ENCODE measurements at places on chromosomes 11 and 22.

DNA sequence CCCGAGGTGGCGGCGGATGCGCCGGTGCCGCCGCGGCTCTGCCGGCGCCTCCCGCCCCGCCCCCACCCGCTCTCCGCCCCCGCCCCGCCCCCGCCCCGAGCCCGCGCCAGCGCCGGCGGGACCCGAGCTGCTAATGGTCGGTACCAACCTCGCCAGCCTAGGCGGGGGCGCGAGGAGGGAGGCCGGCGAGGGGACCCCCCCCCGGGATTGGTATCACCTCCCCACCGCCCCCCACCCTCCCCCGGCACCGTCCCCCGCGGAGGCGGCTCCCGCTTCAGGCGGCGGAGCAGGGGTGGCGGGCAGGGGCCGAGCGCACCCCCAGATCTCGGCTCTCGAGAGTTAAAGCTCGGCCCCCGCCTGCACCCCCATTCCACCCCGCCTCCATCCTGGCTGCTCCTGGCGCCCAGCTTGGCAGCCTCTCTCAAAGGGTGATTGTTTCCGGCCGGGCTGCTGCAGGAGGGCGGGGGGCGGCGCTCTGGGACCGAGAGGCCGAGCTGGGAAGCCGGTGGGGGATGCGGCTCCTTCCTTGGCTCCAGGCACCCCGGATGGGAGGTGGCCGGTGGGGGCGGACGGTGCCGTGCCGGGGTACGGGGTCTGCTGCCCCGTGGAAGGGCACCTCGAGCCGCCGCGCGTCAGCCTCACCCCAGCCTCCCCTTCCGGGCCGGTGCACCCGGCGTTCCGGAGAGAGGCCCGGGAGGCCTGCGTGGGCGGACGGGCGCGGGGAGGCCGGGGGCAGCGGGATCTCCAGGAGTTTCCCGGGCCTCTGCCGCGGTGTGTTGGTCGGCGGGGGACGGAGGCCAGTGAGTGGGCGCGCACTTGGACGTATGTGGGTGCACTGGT is at the start of gene B3GAT1:
Gene B3GAT1 (minus strand): TSS at position 40 of the 840 bp plus-strand sequence. CDS start 24,583 bp downstream, outside the sequence.
- no peak for DNase-seq

DNA sequence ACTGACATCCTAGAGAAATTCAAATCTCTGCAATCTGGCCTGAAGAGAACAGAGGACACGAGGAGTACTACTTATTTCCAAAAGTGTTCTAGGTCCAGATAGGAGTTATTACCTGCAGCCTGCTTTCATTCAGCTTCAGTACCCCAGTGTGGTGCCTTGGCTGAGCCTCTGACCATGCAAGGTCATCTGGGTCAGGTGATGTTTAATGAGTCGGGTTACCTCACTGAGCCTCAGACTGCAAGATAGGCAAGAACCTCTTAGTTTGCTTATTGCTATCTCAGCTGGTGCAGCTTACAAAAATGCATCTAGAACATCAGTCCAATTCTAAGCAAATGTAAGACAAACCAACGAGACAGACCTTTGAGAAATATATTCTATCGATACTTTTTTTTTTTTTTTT is 9.5 kb upstream of the NF2 start:
- DNase-seq, result no peak

DNA sequence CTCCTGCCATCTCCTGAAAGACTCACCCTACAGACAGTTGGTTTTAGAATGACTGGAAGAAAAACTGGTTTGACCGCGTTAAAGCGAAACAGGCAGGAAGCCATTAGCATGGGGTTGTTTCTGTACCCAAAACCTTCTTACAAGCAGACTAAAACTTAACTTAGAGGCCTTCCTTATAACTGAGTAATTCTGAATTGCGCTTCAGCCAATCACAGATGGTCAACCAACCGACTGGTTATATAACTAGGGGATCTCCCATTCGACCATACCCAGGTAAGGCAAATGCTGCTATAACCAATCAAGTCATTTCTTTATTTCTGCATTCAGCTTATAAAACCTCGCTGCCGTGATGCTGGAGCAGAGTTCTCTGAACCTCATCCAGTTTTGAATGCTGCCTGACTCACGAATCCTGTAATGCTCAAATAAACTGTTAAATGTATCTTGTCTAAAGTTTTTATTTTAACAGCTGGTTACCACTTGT is 87.8 kb upstream of the DRD2 start:
- no peak for DNase-seq

DNA sequence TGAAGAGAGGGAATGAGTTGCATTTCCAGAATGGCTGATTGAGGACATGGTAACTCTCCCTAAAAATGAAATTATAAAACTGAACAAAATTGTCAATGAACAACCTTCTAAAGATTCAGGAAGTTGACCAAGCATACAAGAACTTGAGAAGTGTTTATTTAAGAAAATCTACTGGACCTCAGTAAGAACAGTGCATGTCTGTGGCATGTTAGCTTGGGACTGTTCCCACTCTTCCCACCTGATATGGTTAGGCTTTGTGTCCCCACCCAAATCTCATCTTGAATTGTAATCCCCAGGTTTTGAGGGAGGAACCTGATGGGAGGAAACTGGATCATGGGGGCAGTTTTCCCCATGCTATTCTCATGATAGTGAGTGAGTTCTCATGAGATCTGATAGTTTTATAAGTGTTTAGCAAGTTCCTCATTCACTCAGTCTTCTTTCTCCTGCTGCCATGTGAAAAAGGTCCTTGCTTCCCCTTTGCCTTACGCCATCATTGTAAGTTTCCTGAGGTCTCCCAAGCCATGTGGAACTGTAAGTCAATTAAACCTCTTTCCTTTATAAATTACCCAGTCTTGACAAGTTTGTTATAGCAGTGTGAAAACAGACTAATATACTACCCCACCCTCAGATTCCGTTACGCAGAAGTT is 15.4 kb downstream of the MS4A13 start:
- DNase-seq, result no peak

DNA sequence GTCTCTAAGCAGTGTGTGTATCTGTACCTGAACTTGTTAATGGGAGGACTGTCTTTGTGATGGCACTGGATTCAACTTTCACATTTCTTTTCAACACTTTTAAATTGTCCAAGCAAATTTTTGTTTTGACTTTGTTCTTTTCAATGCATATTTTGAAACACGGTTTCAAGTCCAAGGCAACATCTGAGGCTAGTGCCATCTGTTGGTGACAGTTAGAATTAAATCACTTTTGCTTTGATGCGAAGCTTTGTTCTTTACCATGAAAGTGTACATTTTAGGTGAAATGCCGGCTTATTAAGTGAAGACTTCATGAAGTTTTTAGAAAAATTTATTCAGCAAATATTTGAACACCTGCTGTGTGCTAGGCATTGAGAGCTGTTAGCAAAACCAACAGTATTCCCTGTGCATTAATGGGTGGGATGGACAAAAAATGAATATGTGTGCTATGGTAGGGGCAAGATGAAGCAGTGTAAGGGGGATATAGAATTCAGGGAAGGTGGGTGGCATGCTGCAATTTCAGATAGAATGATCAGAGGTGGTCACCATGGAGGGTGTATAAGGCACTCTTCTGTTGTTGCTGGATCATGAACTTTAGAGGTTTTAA is 70.2 kb downstream of the DDX10 start:
- DNase-seq, result no peak

- DNase-seq, result no peak
These were observed 73.8 kb downstream of the FAM76B start for GRCh38 chr11:95715777-95716241.

DNA sequence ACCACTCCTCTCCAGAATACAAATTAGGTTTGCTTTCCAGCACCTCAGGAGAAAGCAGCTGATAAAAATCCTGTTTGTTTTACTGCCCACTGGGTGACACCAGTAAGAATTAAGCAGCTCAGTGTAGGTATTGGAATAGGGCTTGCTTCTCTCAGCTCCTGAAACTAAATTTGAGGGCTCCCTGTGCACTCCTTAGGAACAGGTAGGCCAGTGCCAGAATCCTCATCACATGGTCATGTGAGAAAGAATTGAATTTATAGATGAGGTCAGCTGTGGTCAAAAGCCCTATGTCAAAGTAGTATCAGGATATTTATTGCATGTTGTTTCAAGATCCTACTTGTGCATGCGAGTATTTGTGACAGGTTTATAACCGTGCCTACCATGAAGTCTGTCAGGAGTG is 1.0 kb downstream of the PRSS23 start:
- no peak for DNase-seq

- peak; percentile 81 for DNase-seq
These were observed 19.2 kb upstream of the PLET1 start for GRCh38 chr11:112279901-112280267.

DNA sequence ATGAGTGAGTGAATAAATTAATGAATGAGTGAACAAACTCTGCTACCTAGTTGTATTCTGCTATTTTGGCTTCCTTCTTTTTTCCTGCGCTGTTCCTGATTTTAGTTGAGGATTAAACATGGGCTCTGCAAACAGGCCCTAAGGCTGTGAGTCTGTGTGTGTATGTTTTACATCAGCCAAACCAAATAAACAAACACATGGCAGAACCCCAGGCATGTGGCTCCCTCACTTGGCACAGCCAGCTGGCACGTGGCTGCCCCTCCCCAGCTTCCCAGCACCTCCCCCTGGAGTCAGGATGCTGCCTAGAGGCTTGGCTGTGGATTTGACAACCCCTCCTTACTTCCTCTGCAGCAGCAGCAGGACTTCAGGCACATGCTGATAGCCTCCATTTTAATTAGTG is 593.2 kb downstream of the INSC start:
- no peak for DNase-seq

- DNase-seq, result no peak
These were observed 24.1 kb upstream of the POGLUT3 start for GRCh38 chr11:108522318-108522717.

- no peak for DNase-seq
These were observed 42.9 kb downstream of the PC start for GRCh38 chr11:66915046-66915832.

- DNase-seq, result no peak
These were observed 3.5 kb downstream of the PLXNB2 start for GRCh38 chr22:50303848-50304527.

GRCh38 chr22:22761963-22762772 is 117.8 kb downstream of the GGTLC2 start:
- peak; percentile 16 for DNase-seq

- DNase-seq, result no peak
These were observed 37.8 kb upstream of the SORL1 start for GRCh38 chr11:121414141-121414913.

DNA sequence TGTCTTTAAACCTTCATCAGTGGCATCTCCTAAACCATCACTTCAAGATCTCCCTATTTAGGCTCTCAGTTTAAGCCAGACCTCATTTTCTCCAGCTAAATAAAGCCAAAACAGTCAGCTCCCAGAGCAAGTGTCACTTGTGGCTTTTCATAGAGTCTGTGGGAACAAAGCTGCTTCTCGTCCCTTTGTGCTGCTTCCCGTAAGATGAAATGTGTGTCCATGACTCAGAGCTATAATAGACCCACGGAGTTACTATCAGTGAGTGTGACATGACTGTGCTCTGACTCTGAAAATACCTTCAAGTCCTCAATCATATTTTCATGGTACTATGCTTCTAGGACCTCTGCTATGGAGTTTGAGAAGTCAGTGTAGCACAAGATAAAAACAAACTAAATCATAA is 57.3 kb upstream of the SLN start:
- no peak for DNase-seq

- DNase-seq, result no peak
These were observed 347.3 kb downstream of the SOX6 start for GRCh38 chr11:16009021-16009420.

GRCh38 chr11:68658097-68658496 is 26.2 kb upstream of the GAL start:
- DNase-seq, result no peak

DNA sequence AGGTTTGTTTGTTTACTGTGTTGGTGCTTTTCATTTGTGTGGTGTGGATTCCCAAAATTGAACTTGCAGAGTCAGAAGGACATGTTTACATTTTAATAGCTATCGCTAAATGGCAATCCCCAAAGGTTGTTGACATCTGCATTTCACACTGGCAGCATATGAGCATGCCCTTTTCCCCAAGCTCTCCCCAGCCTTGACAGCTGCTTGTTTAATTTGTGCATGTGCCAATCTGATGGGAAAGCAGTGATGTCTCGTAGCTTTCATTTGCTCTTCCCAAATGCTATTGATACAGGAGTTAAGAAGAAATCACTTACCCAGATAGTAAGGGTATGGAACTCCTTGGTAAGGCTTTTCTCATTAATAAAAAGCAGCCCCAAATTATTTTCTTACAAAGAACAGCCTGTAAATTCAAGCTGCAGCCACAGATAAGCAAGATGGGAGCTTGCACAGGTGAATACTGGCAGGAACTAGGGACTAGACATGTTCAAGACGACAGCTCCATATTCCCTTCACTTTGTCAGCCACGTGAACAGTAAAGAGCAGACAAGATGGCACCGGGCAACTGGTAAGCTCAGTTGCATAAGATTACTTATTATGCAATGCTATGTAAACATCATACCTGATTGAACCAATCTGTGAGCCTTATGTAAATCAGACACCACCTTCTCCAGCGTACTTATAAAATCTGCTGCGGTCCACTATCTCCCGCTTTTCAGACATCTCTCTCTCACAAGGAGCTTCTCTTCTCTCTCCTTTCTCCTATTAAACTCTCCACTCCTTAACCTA is 87.4 kb downstream of the IGLL5 start:
- DNase-seq, result no peak

DNA sequence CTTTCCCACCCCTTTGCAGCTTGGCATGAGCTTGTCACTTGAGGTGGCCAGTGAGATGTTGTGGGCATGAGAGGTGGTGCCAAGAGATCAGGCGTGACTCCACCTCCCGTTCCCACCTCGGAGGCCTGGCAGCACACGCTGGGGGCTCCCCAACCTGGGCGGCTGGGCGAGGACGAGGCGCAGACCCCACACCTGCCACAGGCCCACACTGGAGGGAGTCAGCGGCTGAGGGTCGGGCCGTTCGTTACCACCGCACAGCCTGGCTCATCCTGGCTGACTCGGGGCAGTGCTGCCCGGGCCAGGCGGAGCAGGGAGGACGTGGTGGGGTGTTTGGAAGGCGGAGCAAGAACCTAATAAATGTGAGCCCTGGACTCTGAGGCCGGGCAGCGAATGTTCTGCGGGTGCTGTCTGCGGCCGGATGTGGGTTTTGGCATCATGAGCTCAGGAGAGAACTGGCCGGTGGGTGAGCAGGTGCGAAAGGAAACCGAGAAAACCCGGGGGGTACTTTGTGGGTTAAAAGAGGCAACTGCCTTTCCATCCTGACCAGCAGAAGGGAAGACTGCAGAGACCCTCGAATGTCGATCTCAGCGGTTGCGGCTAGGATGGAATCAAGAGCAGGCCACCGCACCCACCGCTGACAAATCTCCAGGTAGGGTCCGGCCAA is 10.2 kb upstream of the IFITM3 start:
- no peak for DNase-seq
